ENCODE measurements at places on chromosomes 4 and X.

GRCh38 chrX:11504234-11504633, 161.5 kb downstream of the ARHGAP6 start:
- no peak for DNase-seq

GRCh38 chrX:145393702-145394235, 146.5 kb downstream of the SPANXN1 start:
- DNase-seq = no peak

DNA sequence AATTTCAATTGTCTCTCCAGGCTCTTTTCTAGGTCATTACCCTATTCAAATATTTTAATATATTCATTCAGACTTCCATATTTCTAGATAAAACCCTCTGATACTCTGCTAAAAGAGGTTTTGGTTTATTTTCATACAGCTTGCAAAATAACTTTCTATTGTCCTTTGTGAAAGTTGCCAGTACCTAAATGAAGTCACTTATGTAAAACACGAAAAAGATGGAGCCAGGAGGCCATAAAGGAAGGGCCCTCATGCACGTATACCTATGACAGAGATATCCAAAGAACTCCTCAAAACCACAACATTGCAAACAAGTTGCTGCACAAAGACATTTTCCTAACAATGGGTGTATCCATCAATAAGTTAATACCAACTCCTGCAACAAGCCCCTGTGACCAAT, 25.7 kb upstream of the ELOVL6 start:
- DNase-seq = no peak

DNA sequence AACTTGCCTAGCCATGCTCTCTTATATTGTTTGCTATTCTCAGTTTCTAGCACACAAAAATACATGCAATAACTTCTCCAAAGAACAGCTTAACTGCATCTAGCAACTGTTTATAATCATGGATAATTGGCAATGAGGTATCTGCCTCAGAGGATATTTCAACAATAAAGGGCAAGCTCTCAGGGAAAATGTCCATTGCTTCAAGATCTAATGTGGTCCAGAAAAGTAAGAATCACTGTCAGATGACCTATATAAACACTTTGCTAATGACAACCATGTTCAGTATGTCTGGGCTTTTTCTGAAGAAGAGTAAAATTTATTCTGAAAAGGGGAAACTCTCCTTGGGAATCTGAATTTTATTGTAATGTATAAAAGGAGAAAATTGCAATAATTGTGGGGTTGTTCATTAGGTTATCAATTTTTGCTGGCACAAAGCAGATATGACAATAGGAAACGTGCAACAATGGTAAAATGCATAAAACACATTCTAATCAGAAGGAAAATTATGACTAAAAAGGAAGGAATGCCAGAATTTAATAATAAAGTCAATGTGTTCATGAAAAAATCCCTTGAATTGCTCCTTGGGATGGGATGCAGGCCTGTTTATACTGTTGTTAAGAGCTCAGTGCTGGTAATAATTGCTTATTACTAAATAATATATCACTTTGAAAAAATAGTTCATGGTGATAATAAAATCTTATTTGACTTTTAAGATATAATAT, 90.3 kb downstream of the ANTXR2 start:
- DNase-seq = no peak

DNA sequence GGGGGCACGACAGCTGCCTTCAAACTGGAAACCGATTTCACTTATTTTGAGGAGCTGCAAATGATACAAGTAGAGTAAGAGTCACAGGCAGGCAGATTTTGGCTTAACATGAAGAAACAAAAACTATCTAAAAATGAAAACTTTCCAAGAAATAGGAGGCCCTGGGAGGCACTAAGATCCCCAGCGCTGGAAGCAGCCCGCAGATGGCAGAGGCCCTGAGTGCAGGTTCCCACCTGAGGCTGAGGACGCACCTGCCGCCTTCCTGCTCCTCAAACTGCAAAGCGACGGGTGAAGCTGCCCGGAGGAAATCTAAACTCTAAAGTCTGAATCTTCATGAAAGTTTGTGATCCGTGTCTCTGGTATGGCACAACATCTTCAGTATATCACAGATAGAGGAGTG, 138.7 kb downstream of the AFAP1 start:
- DNase-seq = no peak

GRCh38 chrX:11641349-11642065, 24.2 kb downstream of the ARHGAP6 start:
- no peak for DNase-seq

DNA sequence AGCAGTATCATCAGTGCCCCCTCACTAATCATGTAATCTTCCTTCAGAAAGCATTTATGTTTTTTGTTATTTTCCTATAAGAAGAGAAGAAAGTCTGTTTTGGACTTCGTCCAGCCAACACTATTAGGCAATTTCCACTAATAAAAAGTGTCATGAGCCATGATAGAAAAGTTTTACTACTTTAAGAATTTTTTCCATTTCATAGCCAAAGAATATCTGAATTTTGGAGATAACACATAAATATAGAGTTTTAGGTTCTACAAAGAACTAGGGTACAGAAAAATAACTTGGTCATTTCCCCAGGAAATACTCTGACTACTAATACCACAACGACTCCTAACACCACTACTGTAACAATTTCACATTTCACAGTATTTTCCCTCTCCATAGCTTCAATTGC, 41.8 kb upstream of the VEGFC start:
- DNase-seq = no peak

- no peak for DNase-seq
Measured at GRCh38 chr4:159055833-159056232, 47.0 kb upstream of the RAPGEF2 start.

DNA sequence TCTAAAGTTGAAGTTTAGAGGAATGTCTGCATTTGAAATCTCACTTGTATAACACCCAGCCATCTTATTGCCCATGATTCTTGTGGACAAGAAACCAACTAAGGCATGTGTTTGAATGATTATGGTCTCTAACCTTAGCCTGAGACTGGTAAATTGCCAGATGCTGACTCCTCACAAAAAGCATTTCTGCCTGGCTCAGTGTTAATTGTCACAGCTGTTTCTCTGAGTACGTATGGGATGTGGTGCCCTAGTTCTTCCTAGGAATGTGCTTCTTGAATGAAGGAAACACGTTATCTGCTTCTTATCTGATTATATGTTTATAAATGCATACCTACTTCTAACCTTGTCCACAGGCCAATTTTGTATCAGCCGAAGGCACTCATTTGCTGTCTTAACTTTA, 63.1 kb upstream of the NDP start:
- DNase-seq = no peak

- no peak for DNase-seq
Measured at GRCh38 chrX:49910344-49910743, 12.1 kb upstream of the CLCN5 start.

- DNase-seq = peak; percentile 26
Measured at GRCh38 chr4:925171-925570, 6.9 kb downstream of the GAK start.

- no peak for DNase-seq
Measured at GRCh38 chrX:68299898-68300297, 133.4 kb downstream of the OPHN1 start.

DNA sequence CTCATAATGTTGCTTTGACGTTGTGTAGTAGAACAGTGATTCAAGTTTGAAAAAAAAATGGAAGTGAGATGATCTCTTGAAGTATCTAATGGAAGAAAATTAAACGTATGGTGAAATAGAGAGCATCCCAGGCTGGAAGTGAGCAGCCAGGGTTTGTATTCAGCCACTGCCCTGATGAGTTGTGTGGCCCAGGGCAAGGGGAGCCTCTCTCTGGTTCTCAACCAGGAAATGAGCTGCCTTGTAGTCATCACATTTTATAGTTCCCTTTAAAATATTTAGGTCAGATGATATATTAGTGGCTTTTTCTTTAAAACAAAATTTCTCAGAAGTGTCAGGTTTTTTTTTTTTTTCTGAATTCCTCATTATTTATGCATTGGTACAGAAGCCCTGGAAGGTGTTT, 150.3 kb downstream of the GPAT3 start:
- no peak for DNase-seq

DNA sequence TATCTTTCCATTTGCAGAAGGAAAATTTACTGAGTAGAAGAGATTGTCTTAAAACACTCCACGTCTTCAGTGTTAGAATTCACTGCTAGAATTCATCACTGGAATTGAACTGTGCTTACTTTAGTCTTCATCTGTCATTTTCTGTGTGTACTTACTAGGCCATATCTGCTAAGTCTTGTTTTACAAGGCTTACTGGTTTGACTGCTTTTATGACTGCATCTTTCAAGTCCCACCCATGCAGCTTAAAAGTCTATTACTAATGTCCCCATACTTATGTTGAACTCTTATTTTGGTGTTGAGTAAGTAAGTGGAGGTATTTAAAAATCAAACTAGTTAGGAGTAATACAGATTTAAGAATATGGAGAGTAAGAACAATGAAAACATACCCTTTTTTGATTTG, 14.6 kb downstream of the CLCN3 start:
- DNase-seq = no peak

DNA sequence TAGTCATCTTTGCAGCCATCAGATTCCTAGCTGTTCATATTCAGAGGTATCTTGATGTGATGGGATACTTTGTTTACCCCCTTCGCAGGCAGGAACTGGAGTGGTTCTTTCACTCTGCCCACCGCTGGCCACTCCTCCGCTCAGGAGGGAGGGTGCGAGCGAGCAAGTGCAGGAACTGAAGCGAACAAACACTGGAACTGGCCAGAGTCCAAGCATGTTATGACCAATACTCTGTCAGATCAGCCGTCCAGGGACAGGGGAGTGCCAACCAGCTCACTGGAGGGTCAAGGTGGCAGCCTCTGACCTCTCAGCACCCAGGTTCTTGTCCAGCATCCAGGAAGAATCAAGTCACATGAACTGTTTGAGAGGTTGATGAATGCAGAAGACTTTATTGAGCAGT, 18.0 kb upstream of the MANBA start:
- DNase-seq = no peak

DNA sequence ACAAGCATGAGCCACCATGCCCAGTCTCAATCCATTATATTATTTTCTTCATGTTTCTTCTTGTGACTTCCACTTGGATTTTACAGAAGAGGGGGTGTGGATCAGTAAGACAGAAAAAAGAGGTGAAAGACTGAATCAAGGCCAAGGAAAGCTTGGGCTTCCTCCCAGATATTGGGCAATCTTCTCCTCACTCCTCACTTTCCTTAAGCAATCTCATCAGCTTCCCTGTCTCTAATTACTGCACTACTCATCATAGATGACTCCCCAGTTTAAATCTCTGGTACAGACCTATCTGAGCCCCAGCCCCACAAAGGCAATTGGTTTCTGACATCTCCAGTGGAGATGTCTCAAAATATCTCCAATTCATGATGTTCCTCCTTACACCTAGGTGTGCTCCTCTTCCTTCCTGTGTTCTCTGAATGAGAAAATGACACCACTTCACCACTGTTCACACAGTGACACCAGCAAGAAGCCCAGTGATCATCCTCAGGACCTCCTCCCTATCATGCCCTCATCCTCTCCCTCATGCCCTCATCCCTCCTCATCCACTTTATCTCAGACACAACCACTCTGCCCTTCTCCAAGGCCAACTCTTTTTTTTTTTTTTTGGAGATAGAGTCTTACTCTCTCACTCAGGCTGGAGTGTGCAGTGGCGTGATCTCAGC, 44.8 kb upstream of the HERC6 start:
- DNase-seq = no peak

DNA sequence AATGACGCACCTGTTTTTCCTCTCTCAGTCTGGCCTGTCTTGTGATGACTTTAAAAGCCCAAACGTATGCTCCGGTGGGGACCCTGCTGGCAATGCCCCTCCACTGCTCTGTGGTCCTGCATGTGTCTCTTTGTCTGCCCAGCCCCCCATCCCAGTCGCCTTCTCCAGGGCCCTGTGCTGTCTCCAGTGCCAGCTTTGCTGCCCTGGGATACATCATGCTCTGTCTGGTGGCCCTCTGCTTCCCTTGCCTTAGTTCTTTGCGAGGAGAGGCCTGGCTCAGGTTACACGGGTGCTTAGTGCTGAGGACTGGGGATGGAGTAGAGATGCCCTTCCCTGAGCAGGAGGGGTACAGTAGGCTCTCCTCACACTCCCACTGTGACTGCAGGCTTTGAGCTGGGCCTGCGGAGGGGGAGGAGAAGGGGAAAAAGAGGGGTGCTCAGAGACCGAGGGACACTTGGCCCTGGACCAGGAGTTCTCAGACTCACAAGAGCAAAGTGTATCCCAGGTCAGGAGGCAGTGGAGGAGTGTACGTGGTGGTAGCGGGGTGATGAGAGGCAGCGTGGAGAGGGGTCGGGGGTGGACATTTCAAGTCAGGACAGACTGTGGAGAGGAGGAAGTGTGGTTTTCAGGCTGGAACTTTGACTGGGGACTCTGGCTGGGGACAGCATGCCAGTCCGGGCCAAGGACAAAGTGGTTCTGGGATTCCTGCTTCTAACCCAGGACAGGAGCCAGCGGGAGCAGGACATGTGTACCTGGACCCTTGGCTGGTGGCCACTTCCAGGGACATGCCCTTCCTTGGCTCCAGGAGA, 2.8 kb downstream of the APLN start:
- no peak for DNase-seq

GRCh38 chrX:150647331-150647730, 45.9 kb upstream of the MTMR1 start:
- no peak for DNase-seq

GRCh38 chr4:142882159-142882558, 36.1 kb upstream of the INPP4B start:
- no peak for DNase-seq

- no peak for DNase-seq
Measured at GRCh38 chr4:180150818-180151217, 2092.4 kb upstream of the TENM3 start.

GRCh38 chrX:71885099-71885498, 25.5 kb upstream of the NHSL2 start:
- DNase-seq = no peak

- DNase-seq = no peak
Measured at GRCh38 chr4:136337216-136337615, 1195.1 kb downstream of the PCDH18 start.

- no peak for DNase-seq
Measured at GRCh38 chr4:82429728-82430192, 502 bp downstream of the HNRNPDL start.

- no peak for DNase-seq
Measured at GRCh38 chr4:147163311-147163710, 217.6 kb upstream of the TTC29 start.

- DNase-seq = no peak
Measured at GRCh38 chr4:16322183-16322582, 95.9 kb upstream of the TAPT1 start.

GRCh38 chr4:53592122-53592521, 836 bp upstream of the LNX1 start:
- no peak for DNase-seq

DNA sequence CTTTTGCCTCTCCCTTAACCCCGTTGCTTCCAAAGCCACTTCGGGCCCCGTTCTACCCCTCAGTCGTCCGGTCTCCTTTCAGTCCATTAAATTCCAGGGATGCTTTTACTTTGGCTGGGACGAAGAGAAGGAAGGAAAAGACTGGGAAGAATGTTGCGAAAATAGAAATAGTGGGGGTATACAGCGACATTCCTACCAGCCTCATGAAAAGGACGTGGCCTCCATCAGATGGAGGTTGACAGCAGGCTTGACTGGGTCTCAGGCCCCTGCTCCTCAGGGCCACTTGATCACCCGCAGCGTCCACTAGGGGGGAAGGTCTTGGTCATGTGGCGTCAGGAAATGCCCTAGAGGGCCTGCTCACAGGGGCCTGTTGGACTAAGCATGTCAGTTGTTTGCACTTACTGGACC, 657 bp upstream of the ANKRD50 start:
- DNase-seq = peak; percentile 78

All from Right ventricle myocardium superior (tissue), 1 donor.